ENCODE measurements at places on chromosomes 13 and 19.

DNA sequence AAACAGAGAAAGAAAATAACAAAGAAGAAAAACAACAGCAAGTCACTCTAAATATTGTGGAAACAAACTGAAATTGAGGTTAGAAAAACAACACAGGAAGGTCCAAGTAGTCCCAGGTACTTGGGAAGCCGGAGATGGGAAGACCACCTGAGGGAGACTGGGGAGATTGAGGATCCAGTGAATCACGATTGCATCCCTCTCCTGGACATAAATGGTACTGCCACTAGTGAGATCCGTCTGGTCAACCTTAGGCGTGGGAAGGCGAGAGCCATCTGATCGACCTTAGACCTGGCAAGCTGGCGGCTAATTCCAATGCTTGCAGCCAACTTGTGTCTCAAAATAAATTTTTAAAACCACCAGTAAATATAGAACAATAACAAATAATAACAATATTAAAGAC is 81.9 kb downstream of the ZNF726 start:
- DNase-seq = no peak

DNA sequence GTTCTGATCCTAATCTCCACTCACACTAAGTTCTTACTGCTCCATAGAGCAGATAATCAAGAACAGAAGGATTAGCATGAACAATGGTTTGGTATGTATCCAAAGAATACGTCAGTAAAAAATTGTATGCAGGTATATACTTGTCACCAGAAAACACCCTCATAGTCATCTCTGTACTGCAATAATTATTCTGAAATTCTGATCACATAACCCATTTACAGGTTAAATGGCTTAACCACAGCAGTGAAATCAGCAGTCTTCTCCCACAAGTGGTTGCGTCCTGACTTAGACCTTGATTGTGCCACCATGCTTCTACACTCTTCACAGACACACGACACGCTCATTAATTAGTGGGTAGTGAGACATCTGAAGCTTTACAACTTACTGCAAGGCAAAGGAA is 50.9 kb downstream of the LNX2 start:
- no peak for DNase-seq

DNA sequence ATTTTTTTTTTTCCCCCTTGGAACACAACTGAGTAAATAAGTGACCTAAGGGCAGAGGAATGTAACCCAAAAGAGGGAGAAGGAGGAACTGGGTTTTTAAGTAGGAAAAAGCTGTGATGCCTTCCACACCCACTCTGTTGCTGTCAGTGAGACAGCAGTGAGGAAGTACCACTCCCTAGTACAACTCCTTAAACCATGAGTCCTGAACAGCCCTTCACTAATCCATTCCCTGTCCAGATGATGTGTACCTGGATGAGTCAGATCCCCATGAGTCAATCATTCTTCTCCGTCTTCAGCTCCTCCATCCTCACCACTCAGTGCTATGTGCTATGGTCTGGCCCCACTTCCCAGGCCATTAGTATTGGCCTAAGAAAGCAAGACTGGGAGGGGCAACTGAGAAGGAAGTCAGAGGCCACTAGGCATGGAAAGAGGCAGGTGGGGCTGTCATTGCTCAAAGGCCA is 12.9 kb upstream of the CXCL17 start:
- no peak for DNase-seq

GRCh38 chr13:98239162-98240076 is 62.4 kb upstream of the RNF113B start:
- DNase-seq = no peak

GRCh38 chr13:92150606-92151005 is 752.2 kb downstream of the GPC5 start:
- DNase-seq = no peak

GRCh38 chr19:9799162-9799561 is 19.7 kb downstream of the FBXL12 start:
- no peak for DNase-seq

DNA sequence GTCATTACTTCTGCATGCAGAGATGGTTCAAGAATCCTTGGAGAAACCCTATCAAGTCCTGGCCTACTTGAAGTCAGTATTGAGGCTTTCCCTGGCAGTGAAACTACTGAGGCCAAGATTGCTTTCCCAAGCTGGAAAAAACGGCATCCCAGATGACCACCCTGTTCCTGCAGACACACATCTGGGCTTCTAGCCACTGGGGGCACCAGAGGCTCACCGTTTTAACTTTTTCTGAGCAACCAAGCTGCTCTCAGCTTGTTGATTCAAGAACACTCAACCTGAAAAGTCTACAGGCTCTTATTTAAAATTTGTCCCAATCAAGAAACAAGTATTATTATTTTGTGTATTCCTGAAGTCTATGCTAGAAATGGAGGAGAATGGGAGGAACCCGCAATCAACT is 66.6 kb downstream of the SPRYD7 start:
- DNase-seq = no peak

DNA sequence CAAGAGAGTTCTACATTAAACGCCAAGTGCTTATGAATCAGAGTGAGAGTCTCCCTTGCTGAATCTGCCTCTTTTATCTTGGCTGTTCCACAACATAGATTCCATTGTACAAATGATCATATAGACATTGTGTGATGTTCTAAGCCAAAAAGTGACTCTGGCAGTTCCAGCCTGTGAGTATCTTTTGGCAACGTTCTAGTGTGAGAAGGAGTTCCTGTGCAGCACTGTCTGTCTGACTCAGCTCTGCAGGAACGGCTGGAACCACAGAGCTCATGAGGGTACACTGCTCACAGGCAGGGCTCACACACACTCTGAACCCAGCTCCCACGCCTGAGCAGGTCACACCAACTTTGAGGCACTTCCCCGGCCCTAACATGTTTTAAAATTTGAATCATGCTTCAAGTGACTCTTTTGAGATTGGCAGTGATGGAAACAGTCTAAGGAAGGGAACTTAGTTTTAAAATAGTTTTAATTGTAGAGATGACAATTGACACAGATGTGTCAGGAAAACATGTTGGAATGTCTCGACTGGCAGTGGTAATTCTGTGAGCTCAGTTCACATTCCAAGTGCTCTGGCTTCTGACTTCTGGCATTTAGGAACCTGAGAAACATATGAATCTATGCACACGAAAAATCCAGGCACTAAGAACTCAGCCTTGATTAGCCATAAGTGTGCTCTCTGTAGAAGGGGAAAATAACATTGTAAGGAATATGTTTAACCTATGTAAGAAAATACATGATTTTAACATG is 272.0 kb downstream of the UQCRFS1 start:
- DNase-seq = peak; percentile 50

- no peak for DNase-seq
Measured at GRCh38 chr19:1567116-1567847, 843 bp downstream of the MEX3D start.

GRCh38 chr19:35784503-35785338 is 9.4 kb downstream of the ARHGAP33 start:
- no peak for DNase-seq

DNA sequence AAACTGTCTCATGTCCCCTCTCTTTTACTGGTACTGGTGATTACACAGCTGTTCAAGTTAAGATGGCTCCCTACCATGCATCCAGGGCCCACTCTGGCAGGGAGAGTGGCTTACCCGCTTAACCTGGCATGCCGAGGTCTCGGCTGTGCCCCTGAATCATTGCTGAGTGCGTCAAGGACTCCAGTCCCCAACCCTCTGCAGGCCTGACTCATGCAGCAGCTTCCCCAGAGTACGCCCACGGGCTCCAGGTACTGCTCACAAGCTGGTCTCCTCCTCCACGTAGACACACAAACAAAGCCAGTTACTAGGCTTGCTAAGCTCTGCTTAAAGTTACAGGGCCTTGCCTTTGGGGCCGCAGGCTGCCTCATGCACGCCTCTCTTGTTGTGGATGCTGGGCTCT is 447.4 kb downstream of the COG6 start:
- no peak for DNase-seq

DNA sequence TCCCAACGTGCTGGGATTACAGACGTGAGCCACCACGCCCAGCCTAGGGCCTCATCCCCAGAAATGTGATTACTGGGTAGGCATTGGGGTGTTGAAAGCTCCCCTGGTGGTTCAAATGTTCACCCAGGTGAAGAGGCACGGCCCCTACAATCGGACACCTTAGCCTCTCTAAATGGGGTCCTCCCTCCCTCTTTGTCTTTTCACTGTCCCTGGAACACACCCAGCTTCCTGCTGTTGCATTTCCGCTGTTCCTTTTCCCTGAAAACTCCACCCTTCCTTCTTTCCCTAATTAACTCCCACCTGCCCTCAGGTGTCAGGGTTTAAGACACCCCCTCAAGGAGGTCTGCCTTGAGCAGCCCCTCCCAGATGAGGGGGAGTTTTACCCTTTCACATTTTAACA is 3.6 kb upstream of the PRODH2 start:
- DNase-seq = no peak

DNA sequence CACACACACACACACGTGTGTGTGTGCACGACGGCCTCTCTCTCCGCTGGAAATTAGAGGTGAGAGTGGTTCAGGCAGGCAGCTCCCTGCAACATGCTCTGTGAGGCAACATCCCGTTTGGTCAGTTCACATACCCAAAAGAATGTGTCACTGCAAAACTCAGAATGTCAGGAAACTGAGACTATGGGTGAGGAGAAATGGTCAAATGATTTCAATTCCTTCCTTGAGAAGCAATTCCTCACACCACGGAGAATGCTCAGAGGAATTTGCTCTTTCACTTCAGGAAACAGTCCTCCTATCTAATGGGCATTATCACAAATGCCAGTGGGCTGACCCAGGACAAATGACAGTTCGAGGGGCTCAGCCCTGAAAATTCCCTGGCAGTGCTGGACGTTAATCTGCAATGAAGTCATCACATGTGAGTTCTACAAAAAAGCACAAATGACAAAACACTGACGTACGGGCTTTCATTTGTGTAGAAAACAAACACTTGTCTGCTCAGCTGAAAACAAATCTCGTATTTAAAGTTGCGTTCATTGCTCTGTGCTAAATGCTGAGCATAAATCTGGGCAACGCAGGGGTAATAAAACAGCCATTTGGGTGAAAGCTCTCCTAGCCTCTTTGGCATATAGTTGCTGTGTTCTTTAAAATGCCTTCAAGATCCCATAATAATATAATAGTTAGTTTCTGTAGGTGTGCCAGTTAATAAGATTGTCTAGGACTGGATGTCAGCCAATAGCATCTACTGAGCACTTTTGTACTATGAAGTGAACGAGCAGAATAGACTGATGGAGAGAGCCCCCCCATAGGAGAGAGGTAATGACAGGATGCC is 18.6 kb upstream of the LATS2 start:
- DNase-seq = peak; percentile 95

- no peak for DNase-seq
Measured at GRCh38 chr19:35789195-35789977, 14.0 kb downstream of the ARHGAP33 start.

GRCh38 chr13:22357132-22357531 is 686.3 kb downstream of the FGF9 start:
- DNase-seq = no peak

- no peak for DNase-seq
Measured at GRCh38 chr13:95607366-95607765, 37.1 kb downstream of the DZIP1 start.

GRCh38 chr19:5308451-5309437 is 31.9 kb downstream of the PTPRS start:
- peak; percentile 47 for DNase-seq

DNA sequence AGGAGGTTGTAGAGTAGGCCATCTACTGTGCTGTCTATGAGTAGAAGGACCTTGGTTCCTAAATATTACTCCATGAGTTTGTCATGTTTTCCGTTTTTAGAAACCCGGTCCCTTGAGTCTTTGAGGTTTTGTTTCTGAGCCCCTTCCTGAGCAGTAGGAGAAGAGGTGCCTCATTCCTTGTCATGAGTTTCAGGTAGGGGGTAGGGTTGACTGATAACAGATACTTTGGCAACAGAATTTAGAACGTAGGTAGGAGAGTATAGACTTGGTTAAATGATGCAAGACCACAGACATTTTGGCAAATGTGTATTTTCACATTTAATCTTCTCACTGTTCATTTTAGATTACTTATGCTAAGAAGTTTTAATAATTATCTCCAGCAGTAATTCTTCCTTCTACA is 24.6 kb downstream of the LMO7 start:
- DNase-seq = no peak

GRCh38 chr19:55082020-55082851 is 6.6 kb downstream of the EPS8L1 start:
- DNase-seq = no peak

DNA sequence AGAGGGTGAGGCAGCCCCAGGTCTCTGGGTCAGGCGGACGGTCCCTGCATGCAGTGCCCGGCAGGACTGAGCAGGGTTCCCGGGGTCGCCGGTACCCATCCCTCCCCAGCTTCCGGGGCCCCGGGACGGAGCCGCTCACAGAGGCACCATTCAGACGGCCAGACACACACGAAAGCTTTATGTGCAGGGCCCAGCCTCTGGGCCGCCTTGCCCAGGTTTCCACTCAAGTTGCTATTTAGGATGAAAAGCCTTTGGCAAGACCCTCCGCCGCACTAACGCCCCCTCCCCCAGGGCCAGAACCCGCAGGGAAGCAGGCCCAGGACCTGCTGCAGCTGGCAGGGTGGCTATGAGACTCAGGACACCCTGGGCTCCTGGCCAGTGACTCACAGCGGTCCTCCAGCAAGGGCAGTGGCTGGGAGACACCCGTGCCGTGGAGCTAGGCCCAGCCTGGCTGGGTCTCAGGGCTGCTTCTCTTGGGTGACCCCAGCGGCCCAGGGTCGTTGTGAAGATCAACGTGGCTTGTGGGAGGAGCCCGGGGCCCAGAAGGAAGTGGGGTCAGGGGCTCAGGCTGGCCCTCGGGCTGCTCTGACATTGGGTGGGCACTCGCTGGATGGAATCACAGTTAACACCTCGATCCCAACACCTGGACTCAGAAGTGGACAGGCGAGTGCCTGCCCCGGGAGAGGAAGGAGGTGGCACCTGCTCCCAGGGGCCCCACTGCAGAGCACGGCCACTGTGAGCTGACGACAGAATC is 4.8 kb downstream of the C19orf25 start:
- DNase-seq = no peak

DNA sequence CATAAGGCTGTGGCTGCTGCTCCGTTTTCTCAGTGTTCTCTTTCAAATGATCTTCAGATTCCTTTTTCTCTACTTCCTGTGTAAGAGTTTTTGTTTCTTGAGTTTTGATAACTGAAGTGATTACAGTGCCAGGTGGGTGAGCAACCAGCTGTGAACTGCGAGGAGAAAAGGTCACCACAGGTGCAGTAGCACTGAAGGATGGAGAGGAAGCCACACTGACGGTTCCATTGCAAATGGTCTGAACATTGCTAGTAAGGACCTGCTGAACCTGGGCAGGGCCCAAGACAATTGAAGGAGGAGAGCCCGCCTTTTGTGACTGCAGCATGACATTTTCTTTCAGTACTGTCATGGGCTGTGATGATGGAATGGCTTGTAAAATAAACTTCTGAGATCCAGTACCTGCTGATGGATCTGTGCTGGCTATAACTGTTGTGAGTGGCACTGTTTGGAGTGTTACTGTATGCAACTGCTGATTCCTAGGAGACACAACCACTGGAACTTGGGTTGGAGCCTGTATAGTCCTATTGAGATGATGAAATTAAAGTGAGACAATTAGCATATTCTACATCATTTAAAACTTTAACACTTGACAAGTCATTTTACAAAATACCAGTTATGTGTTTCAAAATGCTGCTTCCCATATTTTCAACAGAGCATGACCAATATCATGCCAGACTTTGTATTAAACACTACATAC is 85.5 kb downstream of the ELF1 start:
- DNase-seq = no peak

- no peak for DNase-seq
Measured at GRCh38 chr13:20685092-20685491, 18.4 kb upstream of the IL17D start.

Measured in AG04449 (cell line).